ENCODE measurements at places on chromosomes 6 and 20. TPM values are rescaled to one million over a fixed set of nuclear protein-coding genes. Genes with fewer than 3 reads are reported as not detected.

- peaks cover 32% of the 10 kb centered on the region for H3K4me1 ChIP-seq
- H3K27me3 ChIP-seq = peaks cover 71% of the 10 kb centered on the region
- H3K4me3 ChIP-seq = peak overlapping the region; percentile 82
Measured at GRCh38 chr6:127517693-127518092, 1.4 kb downstream of the MTCL3 start.

DNA sequence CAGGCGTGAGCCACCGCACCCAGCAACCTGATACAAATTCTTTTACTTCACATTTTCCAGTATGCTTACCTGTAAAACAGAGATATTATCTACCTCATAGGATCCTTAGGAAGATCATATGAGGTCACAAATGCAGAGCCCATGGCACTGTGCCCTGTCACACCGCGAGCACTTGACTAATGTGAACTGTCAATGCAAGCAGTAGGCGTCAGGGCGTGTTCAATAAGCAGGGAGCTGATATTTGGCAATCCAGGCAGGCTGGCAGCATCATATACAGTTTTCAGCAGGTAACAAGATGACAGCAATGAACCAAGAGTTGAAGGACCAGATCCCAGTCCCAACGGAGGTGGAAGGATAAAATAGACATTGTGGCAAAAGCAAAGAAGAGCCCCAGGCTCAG lies 14.6 kb upstream of the ARID1B start:
- no peaks in the 10 kb centered on the region for H3K36me3 ChIP-seq
- H3K27me3 ChIP-seq = no peaks in the 10 kb centered on the region
- peaks cover 1% of the 10 kb centered on the region for H3K4me1 ChIP-seq
- DNase-seq = no peak
- H3K4me3 ChIP-seq = no peak overlapping the region

MUC21 gene
- not detected for total RNA-seq

ZNF311 gene
- total RNA-seq = 1.0 TPM

All from activated naive CD8-positive, alpha-beta T cell treated with anti-CD3 and anti-CD28 coated beads for 36 hours (primary cell).